ENCODE measurements at places on chromosomes 4 and X.

DNA sequence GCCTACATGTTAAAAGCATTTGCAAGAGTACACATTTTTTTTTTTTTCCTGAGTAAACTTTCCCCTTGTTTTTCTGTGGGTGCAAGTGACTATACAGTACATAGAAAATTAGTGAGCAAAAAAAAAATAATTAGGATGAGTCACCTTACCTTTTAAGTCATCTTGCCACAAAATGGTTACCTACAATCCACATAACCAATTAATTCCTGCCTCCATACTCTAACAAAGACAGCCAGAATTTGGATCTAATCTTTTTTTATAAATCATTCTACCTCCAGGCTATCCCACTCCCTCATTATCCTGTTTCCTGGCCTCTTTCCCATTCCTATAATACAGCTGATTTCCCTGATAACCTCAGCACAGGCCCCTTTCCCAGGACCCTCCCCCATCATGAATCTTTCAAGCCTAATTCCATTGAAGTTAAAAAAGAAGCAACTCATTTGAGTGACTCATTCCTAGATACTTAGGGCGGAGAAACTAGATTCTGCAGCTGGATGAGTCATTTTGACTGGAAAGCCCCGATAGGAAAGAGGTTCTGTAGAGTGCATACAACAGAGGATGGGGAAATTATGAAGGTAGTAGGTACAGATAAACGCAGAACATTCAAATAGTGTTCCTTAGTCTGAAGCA is 128.2 kb downstream of the C4orf51 start:
- peak; percentile 65 for DNase-seq
- H3K27ac ChIP-seq, result peak overlapping the region; percentile 95
- H3K4me1 ChIP-seq, result peaks cover 59% of the 10 kb centered on the region
- H3K36me3 ChIP-seq, result peaks cover 60% of the 10 kb centered on the region
- H3K27me3 ChIP-seq, result no peaks in the 10 kb centered on the region
- H3K4me3 ChIP-seq, result peak overlapping the region; percentile 39

GRCh38 chr4:187814737-187815465 is 180.7 kb upstream of the ZFP42 start:
- H3K4me1 ChIP-seq, result no peaks in the 10 kb centered on the region
- H3K36me3 ChIP-seq, result no peaks in the 10 kb centered on the region
- DNase-seq, result no peak
- H3K27ac ChIP-seq, result no peak overlapping the region
- H3K27me3 ChIP-seq, result no peaks in the 10 kb centered on the region
- peak overlapping the region; percentile 58 for H3K4me3 ChIP-seq

DNA sequence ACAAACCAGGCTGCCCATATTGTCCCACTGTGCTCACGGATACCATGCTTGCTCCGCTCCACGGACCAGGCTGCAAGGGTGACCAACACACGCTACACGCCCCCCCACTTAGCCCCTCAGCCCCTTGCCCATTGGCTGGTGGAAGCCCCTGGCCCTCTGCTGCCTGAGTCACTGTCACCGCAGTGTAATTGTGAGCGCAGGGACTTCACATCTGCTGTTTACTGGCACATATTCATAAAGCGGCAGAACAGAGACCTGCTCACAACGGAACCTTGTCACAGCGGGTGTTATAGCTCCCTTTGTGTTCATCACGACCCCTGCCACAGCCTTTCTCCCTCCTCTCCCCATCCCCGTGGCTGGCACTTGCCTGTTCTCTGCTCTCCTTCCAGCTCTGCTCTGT is 83.7 kb downstream of the PSAPL1 start:
- H3K27me3 ChIP-seq, result peaks cover 2% of the 10 kb centered on the region
- DNase-seq, result no peak
- no peak overlapping the region for H3K27ac ChIP-seq

GRCh38 chr4:119103263-119103662 is 32.4 kb upstream of the MYOZ2 start:
- no peak for DNase-seq
- H3K27ac ChIP-seq, result no peak overlapping the region
- H3K4me3 ChIP-seq, result no peak overlapping the region
- peaks cover 2% of the 10 kb centered on the region for H3K4me1 ChIP-seq
- H3K27me3 ChIP-seq, result peaks cover 4% of the 10 kb centered on the region

DNA sequence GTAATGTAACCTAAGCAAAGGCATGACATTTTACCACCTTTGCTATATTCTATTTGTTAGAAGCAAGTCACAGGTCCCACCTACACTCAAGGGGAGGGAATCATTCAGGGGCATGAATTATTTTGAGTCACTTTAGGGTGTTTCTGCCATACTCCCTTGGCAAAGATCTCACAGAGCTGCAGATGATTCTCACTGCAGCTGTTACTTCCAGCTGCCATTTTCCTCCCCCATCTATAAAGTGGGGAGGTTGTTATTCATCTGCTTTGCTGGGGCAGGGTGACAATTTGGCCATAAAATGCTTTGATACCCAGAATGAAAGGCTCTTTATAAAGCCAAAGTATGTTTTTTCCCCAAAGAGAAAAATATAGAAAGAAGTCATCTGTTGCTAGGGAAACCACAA is 136.5 kb upstream of the SMIM31 start:
- H3K27ac ChIP-seq, result no peak overlapping the region
- no peaks in the 10 kb centered on the region for H3K36me3 ChIP-seq
- no peaks in the 10 kb centered on the region for H3K4me1 ChIP-seq
- no peak overlapping the region for H3K4me3 ChIP-seq

DNA sequence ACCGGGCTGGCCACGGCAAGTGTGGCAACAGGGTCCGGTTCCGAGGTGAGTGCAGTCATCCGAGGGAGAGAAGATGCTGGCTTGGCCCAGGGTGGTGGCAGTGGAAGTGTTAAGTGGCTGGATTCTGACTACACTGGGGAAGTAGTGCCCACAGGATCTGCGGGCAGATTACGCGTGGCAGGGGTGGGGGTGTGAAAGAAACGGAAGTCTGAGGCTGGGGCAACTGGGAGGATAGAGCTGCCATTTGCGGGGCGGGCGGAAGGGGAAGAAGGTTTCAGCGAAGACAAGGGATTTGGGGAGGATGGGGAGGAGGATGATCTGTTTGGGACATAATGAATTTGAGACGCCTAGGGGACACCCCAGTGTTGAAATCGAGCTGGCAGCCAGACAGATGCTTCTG is 5.3 kb downstream of the RS1 start:
- no peaks in the 10 kb centered on the region for H3K27me3 ChIP-seq
- DNase-seq, result no peak
- H3K4me3 ChIP-seq, result no peak overlapping the region
- H3K27ac ChIP-seq, result no peak overlapping the region
- peaks cover 6% of the 10 kb centered on the region for H3K4me1 ChIP-seq
